ENCODE measurements at places on chromosomes 4 and X.

GRCh38 chrX:99887918-99888317 lies 522.2 kb downstream of the PCDH19 start:
- DNase-seq: no peak

GRCh38 chr4:78971776-78972175 lies 32.5 kb upstream of the PAQR3 start:
- DNase-seq: no peak

- no peak for DNase-seq
These were observed 99.6 kb downstream of the UGT8 start for GRCh38 chr4:114698231-114698630.

DNA sequence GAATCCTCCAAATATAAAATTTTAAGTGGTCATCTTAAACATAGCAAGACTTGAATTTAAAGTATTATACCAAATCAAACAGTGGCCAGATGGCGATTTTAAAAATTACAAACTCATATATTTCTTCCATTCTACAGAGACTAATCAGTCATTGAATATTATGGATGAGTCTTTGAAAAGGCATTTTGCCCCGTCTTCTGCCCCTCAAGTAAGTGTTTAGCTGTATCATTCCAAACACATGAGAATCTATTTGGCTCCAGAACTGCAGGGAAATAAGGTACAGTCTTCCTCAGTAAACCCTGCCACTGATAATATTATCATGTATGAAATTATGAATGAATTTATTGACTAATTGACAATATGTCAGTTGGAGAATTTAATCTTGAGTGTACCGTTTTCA lies 191.0 kb downstream of the SLC7A11 start:
- DNase-seq: no peak

- DNase-seq: no peak
These were observed 29.7 kb downstream of the PARM1 start for GRCh38 chr4:74962584-74962983.

DNA sequence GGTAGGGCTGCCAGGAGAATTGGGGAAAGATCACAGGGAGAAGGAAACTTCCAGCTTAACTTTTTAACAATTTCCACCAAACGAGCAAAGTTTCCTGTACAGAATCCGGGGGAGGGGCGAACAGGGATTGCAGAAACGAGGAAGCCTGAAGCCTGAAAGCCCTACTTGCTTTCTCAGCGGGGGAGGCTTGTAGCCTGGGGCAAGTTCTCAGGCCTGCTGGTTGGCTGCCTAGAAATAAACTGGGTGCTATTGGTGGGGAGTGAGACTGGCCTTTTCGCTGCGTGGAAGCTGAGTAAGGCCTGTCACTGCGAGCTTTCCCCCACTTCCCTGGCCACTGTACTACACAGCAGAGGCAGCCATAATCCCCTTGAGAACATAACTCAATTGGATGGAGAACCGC lies 110.8 kb upstream of the ATP8A1 start:
- no peak for DNase-seq

GRCh38 chr4:82373486-82373815 lies 340 bp downstream of the HNRNPD start:
- no peak for DNase-seq

GRCh38 chrX:76195579-76195978 lies 22.7 kb downstream of the PBDC1 start:
- DNase-seq: no peak

DNA sequence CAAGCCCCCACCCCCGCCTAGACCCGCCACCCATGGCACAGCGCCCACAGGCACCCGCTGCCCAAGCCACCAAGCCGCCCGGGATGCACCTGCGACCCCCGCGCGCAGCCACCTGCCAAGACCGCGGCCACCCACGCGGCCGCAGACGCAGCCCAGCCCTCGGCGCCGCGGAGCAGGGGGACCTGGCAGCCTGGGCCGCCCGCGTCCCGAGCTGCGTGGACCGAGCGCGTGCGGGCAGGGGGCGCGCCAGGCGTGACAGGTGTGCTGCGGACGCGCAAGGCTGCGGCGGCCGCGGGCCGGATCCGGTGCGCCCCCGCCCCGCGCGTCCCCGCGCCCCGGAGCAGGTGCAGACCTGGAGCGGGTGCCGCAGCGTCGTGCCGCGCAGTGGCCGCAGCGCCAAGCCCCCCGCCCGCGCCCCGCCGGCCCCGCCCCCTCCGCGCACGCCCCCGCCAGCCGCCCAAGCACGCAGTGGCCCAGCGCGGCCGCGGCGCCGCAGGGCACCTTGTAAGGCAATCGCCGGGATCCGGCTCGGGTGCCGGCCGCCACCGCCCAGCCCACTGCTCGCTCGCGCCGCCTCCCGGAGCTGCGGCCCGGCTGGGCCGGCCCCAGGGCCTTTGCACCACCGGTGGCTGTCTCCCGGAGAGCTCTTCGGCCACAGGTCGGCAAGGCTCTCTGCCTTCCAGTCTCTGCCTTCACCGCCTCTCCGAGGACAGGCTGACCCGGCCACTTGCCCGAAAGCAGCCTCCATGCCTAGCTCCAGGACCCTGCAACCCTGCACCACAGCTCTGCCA lies at the start of gene PNCK:
Gene PNCK (minus strand): TSS at position 386 of the 791 bp plus-strand sequence. CDS start 737 bp downstream, outside the sequence.
- DNase-seq: no peak

DNA sequence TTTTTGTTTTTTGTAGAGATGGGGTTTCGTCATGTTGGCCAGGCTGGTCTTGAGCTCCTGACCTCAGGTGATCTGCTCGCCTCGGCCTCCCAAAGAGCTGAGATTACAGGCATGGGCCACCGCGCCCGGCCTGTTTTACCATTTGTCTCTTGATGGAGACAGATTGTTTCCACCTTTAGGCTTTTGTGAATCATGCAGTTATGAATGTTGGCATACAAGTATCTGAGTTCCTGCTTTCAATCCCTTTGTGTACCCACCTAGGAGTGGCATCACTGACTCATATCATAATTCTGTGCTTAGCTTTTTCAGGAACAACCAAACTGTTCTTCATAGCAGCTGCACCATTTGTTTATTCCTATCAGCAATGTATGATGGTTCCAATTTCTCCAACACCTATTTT lies 20.2 kb upstream of the MGST2 start:
- no peak for DNase-seq

DNA sequence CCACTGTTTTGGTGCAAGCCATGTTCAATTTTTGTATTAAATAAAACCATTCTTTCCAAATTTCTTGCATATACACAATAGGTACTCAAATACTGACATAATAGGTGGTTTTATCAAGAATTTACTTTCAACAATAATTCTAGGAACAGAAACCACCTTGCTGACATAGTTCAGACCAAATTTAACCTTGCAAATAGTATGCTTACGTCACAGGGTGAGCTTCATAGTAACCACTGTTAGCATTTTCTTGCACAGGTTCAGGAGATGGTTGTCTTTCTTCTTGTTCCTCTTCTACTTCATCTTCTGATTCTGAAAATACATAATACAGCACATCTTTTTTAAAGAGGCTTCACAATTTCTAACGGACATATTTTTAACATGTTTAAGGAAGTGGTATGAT lies 17.6 kb downstream of the G3BP2 start:
- DNase-seq: no peak

DNA sequence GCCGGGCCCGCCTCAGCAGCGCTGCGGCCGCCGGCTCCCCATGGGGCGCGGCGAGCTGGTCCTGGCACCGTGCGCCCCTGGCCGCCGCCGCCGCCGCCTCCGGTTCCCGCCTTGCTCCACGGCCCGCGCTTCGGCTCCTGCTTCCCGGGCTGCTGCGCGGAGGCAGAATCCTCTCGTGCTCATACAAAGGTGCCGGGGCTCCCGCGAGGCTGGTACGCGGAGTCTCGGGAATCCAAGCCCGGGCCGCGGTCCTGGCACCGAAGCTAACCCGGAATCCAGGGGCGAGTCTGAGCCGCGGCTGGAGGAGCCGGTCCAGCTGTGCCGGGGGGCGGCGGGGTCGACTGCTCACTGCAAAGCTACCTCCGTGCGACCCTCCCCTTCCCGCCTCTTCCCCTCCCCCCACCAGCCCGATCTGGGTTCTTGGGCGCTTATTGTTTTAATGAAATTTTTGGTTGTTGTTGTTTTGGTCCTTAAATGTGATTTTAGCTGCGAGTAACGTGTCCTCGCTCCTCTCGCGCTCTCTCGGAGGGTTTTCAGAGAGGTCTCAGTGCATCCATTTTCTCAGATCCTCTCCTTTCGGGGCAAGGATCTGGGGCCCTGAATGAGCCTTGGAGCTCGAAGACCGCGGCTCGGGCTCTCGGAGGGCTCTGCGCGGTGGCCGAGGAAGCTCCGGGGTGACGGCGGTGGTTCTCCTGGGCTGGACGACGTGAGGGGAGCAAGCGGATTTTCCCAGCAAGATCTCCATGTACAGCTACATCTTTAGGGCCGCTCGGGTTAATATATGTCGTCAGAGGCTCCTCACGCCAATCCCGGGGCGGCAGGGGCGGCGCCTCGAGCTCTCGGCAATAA lies at the start of gene HAND2:
Gene HAND2 (minus strand): TSS at position 753 of the 849 bp plus-strand sequence. CDS start 940 bp downstream, outside the sequence.
- DNase-seq: no peak

DNA sequence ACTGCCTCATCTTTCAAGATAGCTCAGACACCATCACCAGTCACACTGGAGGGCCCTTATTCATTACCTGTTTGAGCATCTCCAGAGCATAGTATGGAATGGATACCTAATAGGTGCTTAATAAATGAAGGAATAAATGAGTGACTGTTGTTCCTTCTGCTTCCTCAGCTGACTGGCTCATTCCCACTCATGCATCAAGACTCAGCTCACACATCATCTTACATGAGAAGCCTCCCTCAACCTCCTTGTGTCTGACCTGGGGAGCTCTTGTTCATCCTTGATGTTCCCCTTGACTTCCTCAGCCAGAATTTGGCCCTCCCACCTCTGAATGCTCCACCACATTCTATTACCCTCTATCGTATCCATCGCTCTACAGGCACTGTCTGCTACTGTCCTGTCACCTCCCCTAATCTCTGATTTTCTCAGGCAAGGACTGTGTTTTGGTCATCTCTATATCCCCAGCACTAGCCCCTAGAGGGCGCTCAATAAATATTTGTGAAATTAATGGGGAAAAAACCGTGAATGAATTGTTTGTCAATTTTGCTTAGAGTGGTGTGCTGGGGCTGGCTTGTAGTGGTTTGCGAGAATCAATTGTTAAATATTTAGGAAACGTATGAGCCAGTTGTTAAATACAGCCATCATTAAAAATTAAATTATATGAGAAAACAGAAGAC lies 88.3 kb downstream of the NHSL2 start:
- DNase-seq: no peak

- no peak for DNase-seq
These were observed 255.5 kb downstream of the LDB2 start for GRCh38 chr4:16642897-16643296.

DNA sequence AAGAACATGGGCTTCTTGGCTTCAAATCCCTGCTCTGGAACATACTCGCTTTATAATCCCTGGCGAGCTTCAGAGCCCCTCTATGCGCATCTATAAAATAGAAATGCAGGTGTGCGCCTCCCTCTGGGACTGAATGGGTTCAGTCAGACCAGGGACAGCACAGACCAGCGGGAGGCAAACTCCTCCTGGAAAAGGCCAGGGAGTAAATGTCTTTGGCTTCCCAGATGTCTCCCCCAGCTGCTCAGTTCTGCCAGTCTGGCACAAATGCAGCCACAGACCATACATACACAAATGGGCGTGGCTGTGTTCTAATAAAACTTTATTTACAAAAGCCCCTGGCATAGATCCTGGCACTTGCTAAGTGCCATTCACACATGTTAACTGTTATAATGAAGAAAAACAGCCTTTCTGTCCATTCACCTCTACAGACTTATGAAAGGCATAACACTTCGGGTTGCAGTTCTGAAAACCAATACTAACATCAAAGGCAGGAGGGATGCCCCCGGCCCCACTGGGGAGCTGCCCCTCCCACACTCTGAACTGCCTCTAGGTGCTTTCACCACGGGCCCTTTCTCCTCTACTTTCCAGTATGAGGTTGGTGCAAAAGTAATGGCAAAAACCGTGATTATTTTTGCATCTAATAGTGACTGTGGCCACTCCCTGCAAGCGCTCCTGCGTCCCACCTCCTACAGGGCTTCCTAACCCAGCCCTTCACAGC lies 4.6 kb downstream of the JAKMIP1 start:
- no peak for DNase-seq

GRCh38 chr4:2256781-2257191 lies 5.1 kb downstream of the MXD4 start:
- no peak for DNase-seq

DNA sequence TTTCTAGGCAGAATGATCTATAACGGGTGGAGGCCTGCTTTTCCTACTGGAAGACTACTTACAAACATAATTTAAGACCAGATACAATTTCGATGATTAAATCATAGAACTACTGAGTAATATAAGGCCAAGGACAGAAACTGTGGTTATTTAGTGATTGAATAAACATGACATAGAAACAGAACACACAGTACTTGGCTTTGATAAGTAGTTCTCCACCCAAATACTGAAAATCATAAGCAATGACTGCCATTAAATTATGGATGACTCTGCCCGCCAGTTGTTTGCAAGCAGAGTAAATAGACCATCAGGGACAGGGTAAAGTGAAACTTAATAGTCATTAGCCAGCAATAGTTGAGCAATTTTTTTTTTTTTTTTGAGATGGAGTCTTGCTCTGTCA lies 17.2 kb upstream of the SMIM14 start:
- no peak for DNase-seq

DNA sequence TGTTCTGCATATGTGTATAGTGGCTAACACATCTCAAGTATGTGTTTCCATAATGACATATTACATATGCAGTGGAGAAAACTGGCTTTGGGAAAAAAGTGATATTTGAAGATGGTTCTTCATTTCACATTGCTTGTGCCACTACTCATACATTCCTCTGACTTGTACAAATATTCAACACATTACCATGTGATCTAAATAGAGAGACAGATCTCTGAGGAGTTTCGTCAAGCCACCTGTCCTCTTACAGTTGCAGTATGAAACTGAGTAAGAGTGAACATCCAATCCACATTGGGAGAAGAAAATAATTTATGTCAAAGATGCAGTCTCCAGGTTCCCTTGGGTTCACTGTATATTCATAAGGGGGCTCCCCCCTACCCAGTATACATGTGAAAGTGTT lies 123.9 kb downstream of the KDR start:
- no peak for DNase-seq

DNA sequence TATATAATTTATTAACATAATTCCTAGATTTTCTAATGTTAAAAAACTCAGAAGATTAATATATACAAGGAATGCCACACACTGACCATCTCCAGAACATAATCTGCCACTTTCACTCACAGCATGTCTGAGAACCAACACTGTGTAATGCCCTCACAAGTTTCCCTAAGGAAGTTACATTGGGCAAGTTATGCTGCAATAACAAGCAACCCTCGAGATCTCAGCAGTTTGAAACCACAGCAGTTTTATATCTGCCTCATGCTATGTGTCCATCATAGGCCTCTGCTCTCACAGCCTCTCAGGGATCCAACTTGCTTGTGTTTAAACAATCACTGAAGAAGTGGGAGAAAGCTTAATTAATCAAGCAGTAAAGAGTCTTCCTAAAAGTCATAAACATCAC lies 250.0 kb upstream of the SLC7A11 start:
- DNase-seq: no peak

- no peak for DNase-seq
These were observed 104.2 kb downstream of the ANK2 start for GRCh38 chr4:113153529-113154101.

GRCh38 chrX:130878350-130879341 lies 24.4 kb downstream of the ENOX2 start:
- peak; percentile 73 for DNase-seq
